ENCODE measurements at places on chromosomes 13 and 19.

DNA sequence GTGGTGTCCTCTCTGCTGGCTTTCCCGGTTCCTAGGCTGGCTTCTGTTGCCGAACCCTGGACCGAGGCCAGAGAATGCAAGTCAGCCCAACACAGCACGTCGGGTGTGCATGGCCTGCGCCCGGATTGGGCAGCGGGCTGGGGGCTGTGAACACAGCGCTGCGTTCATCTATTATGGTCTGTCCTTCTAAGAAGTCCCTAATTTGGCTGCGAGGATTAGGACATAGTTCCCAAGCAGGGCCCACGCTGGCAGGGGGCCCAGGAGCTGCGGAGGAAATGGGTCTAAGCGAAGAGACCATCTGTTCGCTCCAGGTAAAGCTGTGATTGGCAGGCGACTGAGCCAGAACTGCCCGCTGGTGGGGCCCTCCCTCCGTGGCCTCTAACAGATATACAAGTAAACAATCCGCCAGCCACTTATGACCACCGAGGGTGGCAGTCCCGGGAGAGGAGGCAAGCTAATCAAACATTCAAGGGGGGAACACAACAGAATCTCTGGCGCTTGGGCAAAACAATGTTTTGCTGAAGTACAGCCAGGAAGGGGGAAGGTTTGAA is 6.0 kb downstream of the SYCE2 start:
- DNase-seq = no peak

DNA sequence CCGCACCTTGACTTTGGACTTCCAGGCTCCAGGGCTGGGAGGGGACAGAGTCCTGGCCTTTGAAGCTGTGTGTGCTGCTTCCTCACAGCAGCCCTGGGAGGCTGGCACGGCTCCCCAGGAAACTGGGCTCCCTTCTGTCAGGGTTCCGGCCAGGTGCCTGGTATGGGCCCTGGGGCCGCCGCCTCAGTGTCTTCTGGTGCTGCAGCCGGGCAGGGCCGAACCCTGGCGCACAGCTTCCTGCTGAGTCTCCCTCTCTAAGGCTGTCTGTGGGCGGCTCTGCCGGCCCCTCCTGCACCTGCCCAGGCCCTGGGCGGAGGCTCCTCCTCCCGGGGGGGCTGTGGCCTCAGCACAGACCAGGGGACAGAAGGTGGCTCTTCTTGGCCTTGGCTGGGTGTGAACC is 32.4 kb downstream of the GPX4 start:
- DNase-seq = no peak

DNA sequence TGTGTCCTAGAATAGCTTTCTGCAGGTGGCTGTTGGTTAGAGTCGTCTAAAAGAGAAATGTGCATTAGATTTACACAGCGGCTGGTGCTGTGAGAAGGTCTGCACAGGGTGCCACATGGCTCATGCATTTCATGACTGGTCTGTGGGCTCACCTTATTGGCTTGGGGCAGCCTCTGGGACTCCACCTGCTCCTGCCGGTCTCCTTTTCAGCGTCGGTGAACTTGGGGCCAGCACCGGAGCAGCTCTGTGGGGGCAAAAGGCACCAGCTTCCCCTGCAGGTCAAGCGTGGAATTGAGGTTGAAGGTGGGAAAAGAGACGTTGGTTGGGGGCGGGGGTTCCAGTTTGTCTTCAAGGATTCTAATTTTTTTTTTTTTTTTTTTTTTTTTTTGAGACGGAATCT is 3.1 kb upstream of the PNMA8C start:
- DNase-seq = no peak

GRCh38 chr13:74006666-74007065 is 127.5 kb downstream of the KLF12 start:
- no peak for DNase-seq

- DNase-seq = no peak
Observed at GRCh38 chr13:67642657-67643056, 412.5 kb upstream of the PCDH9 start.
